ENCODE measurements at places on chromosomes 7 and 10.

- DNase-seq, result peak; percentile 45
Measured at GRCh38 chr7:4830176-4830575, 31.7 kb downstream of the PAPOLB start.

DNA sequence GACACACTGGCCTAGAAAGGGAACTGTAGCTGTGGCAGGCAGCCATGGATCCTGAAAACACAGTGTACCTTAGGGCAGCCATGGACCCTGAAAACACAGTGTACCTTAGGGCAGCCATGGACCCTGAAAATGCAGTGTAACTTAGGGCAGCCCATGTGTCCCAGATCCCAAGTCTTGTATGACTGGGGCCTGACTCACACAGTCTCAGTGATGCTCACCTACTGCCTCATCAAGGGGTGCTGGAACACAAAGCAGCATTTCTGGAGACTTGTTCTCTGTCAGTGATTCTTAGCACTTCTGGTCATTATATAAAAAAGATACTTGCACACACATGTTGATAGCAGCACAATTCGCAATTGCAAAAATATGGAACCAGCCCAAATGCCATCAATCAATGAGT, 70.2 kb upstream of the LAMB4 start:
- no peak for DNase-seq

GRCh38 chr10:71921324-71922027, 42.7 kb upstream of the CHST3 start:
- no peak for DNase-seq

GRCh38 chr10:129191797-129192196, 275.2 kb upstream of the MGMT start:
- no peak for DNase-seq

- DNase-seq, result no peak
Measured at GRCh38 chr7:117810642-117811512, 62.4 kb downstream of the CTTNBP2 start.

GRCh38 chr7:110591341-110591740, 499.6 kb upstream of the LRRN3 start:
- DNase-seq, result no peak

- no peak for DNase-seq
Measured at GRCh38 chr7:147492606-147493005, 1098.0 kb upstream of the C7orf33 start.

- no peak for DNase-seq
Measured at GRCh38 chr7:22252016-22252415, 104.9 kb downstream of the RAPGEF5 start.

- DNase-seq, result no peak
Measured at GRCh38 chr7:3415861-3416312, 114.8 kb downstream of the SDK1 start.

- no peak for DNase-seq
Measured at GRCh38 chr10:53939654-53940053, 861.4 kb downstream of the PCDH15 start.

DNA sequence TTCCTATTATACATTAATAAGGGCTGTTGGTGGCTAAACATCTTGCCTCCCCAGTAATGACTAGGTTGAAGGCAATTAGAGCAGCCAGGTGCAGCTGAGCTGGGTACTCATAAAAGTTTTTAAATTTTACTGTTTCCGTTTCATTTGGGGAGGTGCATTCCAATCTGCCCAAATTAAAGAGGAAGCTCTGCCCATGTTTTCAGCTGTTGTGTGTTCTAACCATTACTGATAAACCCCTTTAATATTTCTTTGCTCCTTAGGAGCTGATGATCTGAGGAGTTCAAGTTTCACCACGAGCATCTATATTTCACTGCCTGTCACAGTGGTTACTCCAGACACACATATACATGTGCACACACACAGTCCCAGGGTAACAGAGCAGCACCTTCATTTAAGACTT, 94.4 kb downstream of the JAZF1 start:
- no peak for DNase-seq

DNA sequence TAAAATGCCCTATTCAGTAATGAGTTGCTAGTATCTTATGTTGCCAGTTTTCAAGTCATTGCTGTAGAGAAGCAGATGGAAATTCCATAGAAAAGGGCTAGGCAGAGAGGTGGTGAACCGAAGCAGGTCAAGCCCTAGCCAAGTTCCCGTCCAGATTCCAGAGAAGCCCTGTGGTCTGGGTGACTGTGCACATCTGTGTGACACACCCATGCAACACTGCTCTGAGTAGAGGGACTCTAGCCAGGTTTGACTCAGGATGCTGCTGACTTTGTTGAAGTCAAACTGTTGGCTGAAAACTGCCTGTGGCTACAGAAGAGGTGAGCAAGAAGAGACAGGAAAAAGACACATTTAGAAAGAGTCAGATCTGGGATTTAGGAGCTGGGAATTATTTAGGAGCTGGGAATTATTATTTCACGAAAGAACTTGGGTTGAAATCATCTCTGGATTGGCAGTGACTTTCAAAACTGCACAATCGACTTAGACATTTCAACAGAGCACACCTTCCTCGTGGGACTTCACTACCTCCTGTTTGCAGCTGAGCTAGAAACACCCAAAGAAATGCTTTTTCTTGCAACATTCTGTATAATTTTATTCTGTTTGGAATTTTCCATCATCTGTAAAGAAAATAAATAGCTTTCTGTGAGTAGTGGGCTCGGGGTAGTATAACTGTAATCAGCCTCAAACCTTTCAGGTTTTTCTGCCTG, 149.1 kb upstream of the PRKCQ start:
- no peak for DNase-seq

DNA sequence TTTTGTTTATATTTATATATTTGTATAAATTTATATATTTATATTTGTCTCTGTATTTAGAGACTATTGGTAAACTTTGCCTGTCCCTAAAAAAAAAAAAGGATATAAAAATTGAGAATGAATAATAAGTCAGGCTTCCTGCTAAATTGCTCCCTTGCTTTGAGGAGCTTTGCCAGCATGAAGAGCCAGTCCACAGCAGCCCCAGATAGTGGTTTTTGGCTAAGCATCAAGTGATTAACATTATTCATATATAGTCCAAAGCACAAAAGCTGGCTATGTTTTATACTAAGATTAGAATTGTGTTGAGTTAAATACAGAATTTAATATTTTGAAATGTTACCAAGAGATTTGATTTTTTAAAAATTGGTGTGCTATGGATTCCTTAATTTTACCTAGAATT, 264.9 kb upstream of the FERD3L start:
- DNase-seq, result no peak

GRCh38 chr7:2539031-2539911, 16.1 kb downstream of the BRAT1 start:
- no peak for DNase-seq

GRCh38 chr7:151891182-151891581, 14.3 kb upstream of the PRKAG2 start:
- no peak for DNase-seq

GRCh38 chr10:77989081-77989724, 40.1 kb downstream of the POLR3A start:
- DNase-seq, result no peak

- peak; percentile 72 for DNase-seq
Measured at GRCh38 chr7:92833766-92834506, 2.4 kb downstream of the CDK6 start.

DNA sequence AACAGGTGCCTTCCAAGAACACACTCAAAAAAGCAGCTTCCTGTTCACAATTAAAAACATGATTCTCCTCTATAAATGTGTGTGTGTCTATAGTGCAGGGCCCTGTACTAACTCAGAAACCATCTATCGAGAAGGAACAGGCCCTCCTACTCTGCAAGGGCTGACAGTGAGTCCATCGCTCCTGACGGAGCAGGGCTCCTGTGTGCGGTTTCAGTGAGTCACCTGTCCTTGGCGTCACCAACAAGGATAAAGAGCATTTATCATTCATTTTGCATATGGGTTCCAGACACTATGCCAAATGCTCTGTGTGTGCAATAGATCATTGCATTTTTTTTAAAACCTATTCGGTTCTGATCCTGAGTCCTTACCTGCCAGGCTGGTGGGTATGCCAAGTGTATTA, 63.7 kb downstream of the TACC2 start:
- DNase-seq, result no peak

DNA sequence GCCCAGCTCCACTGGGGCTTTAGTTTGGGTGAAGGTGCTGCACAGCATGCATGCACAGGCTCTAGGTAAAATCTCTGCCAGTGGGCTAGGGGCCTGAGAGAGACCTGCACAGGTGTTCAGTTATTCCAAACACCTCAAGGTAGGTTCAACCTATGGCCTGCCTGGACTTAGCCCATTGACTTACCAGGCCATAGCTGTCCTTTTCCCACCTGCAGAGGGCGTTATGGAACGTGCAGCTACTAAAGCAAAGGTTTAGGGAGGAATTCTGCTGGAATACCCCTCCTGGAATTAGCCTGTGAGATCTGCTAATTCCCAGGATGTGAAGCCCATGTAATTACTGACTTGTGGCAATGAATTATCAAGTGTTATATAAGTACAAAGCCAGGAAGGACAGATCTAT, 3.6 kb downstream of the VWC2 start:
- no peak for DNase-seq

DNA sequence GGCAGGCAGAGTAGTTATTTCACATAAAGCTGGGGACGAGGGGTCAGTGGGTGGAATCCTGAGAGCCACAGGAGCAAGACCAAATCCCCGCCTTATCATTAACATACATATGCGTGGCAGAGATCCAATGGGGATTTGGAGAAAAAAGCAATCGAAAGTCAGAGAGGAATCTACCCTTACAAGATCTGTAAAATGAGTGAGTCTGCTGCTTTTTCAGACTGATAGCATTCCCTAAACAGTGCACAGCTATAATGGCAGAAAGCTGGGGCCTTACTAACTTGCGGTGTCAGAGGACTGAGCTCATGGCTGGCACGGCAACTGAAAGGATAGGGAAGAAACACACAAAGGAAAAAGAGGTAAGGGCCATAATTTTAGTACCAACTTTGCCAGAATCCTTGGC, 25.0 kb downstream of the GPR22 start:
- DNase-seq, result no peak

DNA sequence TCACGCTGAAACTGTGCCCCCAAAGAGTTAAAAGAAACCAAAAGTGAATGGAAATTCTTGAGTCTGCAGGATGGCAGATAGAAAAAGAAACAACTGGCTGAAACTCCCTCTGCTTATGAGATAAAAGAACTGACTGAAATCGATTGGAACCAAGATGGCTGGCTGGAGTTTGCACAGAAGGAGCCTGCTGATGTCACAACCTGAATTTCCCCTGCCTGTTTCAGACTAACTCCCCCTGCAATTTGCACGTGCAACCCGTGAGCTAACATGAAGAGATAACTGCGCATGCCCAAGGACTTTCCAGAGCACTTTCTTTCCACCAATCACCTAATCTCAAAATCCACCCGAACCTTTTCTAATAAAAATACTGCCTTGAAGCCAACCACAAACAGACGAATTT, 435.5 kb downstream of the CALN1 start:
- DNase-seq, result no peak

DNA sequence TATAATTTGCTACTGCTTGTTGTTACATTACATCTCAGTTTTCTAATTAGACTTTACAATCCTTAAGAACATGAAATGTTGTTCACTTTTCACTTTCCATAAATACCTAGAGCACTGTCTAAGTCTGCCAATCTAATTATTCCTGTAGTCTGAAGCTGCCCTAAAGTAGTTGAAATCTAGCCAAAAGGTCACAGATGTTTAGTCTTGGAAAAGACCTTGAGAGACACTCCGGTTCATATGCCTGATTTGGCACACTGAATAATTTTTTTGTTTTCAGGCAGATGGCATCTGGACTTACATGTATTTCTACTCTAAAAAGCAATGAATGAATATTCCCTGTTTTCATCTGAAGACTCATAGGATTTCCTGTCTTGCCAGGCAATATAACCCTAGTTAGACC, 359.1 kb downstream of the ANKRD7 start:
- no peak for DNase-seq

GRCh38 chr10:44575601-44576380, 190.9 kb upstream of the CXCL12 start:
- no peak for DNase-seq

- DNase-seq, result no peak
Measured at GRCh38 chr7:78662939-78663338, 790.5 kb downstream of the MAGI2 start.

DNA sequence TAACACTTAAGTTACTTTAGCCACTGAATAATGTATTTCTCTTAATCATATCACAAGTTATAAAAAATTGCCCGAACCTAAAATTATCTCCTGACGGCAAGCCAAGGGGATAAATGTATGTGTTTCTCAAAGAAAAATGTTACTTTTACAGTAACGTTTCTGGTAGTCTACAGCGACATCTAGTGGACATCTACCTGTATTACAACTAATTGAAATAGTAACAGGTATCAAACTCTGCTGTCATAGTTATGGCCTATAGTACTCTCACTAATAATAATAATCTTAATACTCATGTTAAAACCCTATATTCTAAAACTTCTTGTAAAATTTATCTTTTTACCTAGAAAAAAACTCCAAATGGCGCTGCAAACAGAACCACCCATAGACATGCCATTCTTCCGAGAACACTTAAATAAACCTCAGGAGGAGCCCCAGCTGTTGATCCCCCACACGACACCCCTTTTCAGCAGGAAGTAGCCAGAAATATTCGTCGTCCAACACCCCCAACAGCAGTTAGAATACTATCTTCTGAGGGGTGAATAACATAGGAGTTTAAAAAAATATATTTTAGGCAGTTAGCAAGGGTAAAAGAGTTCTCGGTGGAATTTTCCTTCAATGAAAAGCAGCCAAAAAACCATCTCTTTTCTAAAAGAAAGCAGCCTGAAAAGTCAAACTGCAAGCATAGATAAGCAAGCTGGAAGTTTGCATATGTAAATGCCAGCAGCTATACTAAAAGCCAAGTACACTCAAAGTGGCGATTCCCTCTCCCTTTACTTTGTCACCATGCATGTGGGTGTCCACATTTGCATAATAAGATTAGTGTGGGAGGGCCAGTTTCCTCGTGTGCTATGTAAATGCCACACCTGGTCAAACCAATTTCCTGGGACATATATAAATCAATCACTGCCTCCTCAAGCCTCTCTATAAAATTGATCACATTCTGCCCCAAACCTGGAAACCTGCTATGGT, 40.5 kb upstream of the ZNF107 start:
- no peak for DNase-seq

- no peak for DNase-seq
Measured at GRCh38 chr7:24406053-24406788, 122.2 kb downstream of the NPY start.

DNA sequence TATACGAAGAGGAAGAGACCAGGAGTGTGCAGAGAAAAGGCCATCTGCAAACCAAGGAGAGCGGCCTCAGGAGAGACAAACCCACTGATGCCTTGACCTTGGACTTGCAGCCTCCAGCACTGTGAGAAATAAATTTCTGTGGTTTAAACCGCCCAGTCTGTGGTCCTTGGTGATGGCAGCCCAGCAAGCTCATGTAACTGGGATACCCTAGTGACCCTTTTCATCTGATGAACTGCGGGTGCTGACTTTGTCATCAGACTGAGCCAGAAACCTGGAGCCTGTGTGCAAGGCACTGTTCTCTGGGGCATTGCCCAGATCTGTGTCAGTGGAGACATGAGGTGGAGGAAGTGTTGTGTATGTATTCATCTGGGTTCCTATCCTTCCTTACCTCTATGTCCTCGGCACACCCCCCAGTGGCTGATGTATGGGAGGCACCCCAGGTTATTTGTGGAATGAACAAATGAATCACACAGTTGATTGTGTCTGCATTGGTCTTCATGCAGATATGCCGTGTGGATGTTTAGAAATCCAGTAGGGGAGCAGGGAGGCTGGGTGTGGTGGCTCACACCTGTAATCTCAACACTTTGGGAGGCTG, 64.5 kb upstream of the BTBD16 start:
- DNase-seq, result no peak

Data from stimulated activated CD4-positive, alpha-beta T cell treated with anti-CD3 and anti-CD28 coated beads, Interleukin-2, amount 100 ng/mL, for 48 hours (primary cell).